ENCODE measurements at places on chromosomes 16 and 17.

- peak; percentile 68 for DNase-seq
These were observed 40.5 kb downstream of the LCMT1 start for GRCh38 chr16:25151996-25152395.

GRCh38 chr17:7627250-7628121 is at the start of gene SAT2:
TSS of gene SAT2 (minus strand) at chr17:7627821. CDS start at chr17:7627635, 186 bp downstream.
- peak; percentile 98 for DNase-seq

DNA sequence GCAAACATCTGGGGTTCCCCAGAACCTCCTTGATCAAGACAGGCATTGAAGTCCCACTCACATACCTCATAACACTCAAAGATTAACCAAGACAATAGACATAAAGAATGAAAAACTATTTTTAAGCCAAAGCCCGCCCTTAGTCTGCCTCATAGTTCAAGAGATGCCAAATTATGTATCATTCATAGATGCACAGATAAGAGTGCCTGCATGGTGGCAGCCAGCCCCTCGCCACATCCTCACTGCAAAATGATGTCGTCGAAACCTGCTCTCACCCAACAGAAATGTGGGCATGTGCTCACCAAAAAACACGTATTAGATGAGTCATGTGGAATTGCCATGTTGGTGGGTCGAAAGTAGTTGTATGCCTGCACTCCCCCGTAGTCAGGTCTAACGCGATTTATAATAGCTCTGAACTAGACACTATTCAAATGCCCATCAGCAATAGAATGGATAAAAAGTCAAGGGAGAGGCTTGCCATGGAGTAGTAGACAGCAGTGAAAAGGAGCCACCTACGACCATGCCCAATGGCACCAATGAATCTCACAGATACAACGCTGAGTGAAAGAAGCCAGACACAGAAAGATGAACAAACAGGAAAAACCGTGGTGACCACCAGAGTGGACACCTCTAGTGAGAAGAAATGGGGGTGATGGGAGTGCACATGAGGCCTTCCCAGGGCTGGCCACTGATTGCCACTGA is 64.8 kb downstream of the C16orf95 start:
- no peak for DNase-seq

DNA sequence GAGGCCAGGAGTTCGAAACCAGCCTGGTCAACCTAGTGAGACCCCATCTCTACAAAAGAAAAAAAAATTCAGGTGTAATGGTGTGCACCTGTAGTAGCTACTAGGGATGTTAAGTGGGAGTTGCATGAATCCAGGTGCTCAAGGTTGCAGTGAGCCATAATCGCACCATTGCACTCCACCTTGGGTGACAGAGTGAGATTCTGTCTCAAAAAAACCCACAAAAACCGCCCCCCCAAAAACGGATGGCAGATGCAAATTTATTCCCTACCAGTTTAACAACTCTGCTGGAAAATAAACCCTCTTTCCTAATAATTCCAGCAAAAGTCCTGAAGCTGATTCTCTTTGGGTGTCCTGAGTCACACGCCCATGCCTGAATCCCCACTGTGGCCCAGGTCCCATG is 140.3 kb downstream of the PRKCB start:
- DNase-seq = no peak

Data from foreskin fibroblast (primary cell).